ENCODE measurements at places on chromosomes 6 and 20.

DNA sequence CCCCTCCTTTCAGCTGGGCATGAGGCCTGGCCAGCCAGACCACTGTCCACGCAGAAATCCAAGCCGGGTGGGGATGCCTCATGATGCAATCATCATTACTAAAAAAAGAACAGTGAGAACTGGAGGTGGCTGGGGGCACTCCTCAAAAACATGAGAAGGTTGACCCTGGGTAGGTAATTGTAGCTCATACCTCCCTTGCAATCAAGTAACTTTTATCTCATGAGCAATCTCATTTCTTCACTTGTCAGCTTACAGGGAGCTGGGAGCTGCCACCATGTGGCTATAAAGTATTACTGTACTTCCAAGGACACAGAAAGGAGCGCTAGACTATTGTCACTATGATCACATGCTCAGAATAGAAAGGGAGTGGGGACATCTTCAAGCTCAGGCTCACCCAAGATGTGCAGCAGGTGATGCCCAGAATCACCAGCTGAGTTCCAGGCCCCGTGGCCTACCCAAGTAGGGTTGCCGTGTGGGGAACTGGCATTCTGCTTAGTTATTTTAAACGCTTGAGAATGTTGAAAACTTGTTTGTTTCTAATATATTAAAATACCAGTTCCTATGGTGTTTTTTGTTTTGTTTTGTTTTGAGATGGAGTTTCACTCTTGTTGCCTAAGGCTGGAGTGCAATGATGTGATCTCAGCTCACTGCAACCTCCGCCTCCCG, 3.0 kb upstream of the CDH26 start:
- DNase-seq: no peak

DNA sequence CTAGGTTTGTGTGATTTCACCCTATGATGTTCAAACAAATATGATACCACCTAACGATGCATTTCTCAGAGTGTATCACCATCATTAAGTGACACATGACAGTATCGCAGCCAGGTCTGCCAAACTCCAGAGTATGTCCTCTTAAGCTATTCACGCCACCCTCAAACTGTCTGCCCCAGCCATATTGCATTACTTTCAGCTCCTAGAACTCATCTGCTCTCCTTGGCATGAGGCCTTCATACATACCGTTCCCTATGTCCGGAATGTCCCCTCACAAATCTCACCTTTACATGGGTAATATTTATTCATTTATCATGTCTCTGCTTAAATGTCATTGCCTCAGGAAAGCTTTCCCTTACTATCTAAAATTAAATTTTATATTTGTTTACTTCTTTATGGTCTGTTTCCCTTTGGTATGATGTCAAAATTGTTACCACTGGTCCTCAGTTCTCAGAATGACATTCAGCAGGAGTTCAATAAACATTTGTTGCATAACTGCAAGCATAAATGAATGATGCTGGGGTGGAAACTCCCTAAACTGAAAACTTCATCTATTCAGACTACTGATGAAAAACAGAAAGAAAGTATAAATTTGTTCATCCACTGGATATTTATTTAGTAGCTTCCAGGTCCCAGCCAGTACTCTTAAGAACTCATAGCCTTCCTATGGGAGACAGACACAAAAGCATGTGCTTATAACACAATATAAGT, 3.2 kb downstream of the SESN1 start:
- DNase-seq: no peak

GRCh38 chr6:53658992-53659391, 6.6 kb downstream of the KLHL31 start:
- DNase-seq: no peak

DNA sequence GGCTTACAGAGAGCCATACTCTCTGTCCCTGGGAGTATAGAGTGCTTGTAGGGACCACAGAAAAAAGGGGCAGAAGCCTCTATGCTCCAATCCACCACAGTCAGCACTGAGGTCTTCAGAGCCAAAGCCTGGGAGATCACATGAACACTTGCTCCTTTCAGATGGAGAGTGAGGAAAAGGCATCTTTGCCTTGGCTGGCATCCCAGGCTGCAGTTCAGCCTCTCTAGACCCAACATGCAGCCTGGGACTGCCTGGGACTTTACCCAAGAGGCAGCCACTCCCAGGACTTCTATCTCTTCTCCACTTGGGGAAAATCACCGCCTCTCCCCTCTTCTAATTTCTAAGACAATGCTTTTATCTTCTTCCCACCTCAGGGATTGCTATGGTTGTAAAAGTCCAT, 46.5 kb upstream of the MYLIP start:
- no peak for DNase-seq

GRCh38 chr6:13262302-13263230, 65.8 kb downstream of the TBC1D7 start:
- no peak for DNase-seq

GRCh38 chr6:119161438-119161837, 83.0 kb upstream of the FAM184A start:
- DNase-seq: no peak

- DNase-seq: no peak
These were observed 3.1 kb upstream of the CEBPB start for GRCh38 chr20:50187403-50188051.

DNA sequence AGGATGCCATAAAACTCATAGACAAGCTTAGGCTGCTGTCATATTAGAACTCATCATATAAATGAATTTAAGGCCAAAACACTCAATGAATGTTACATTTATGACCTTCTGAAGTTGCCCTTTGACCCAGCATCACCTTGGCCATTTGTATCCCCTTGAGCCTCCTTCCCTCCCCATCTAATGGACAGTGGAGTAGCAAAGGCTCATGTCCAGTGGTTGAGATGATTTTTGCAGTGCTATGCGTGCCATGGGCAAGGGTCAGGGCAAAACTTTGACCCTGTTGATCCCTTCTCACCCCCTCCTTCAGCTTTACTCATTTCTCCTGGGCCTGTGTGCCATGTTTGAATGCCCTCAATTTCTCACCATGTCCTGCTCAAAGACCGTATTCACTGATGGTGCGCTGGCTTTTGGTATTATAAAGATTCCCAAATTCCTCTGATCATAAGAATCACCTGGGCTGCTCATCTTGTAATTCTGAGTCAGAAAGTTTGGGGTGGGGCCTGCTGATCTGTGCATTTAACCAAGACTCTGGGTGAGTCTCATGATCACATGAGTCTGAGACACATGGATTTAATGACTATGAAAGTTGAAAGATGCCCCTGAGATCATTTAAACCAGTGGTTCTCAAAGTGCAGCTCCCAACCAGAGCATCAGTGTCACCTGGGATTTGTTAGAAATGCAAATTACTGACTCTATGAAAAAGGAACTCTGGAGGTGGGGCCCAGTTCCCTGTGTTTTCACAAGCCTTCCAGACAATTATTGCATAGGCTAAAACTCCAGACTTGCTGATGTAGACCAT, 57.5 kb upstream of the IL20RA start:
- DNase-seq: no peak

GRCh38 chr6:33547499-33547898, 32.6 kb downstream of the BAK1 start:
- DNase-seq: no peak

DNA sequence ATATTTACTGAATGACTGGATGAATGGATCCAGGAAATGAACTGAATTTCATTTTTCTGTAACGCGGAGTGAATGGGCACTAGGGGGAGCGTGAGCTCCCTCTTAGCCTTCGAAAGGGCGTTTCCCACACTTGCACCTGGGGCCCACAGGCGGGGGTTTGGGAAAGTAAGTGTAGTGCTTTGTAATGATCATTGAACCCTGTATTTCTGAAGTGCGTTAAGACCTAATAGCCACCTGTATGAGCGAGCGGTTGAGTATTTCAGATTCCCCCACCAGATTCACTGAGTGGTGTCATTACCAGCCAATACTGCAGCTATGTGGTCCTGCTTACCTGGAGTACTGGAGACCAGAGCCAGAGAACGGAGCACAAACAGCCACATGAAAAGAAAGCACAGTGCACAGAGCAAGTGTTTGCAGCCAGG, 10.5 kb downstream of the SYTL3 start:
- DNase-seq: no peak

DNA sequence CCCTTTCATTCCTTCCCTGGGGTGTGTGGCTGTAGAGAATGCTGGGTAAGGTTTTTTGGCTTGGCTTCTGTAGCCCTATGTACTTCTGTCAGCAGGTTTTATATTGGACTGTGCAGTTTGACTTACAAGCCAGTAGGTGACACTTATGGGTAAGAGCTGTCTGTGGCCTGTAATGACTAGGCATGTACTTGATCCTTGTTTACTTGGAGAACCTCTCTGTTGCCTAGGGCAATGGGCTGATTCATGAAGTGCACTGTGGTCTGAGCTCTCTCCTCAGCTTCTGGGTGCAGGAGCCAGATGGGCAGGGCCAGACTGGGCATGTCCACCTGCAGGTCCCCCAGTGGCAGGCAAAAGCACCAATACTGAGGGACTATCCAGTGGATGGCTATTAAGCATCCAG, 544.6 kb downstream of the ADGRB3 start:
- no peak for DNase-seq

GRCh38 chr6:152673236-152673635, 24.5 kb upstream of the MYCT1 start:
- no peak for DNase-seq

DNA sequence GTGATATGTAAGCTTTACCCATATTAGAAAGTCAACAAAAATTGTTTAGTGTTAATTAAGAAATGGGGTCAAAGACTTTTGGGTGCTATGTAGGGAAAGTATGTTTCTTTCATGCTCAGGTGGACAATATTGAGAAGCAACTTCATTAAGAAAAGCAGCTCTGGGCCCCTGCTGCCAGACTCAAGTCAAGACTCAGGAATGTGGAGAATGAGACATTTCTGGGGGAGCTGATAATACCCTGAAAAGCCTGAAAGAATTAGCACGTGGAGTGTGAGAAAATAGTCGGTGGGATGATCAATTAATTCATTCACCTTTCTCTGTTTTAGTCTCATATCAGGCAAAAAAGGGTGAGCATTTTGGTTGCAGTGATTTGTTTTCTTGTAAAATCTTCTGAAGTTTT, 175.1 kb upstream of the IMPG1 start:
- no peak for DNase-seq

- DNase-seq: no peak
These were observed 52.1 kb downstream of the TRAF3IP2 start for GRCh38 chr6:111553580-111553979.

DNA sequence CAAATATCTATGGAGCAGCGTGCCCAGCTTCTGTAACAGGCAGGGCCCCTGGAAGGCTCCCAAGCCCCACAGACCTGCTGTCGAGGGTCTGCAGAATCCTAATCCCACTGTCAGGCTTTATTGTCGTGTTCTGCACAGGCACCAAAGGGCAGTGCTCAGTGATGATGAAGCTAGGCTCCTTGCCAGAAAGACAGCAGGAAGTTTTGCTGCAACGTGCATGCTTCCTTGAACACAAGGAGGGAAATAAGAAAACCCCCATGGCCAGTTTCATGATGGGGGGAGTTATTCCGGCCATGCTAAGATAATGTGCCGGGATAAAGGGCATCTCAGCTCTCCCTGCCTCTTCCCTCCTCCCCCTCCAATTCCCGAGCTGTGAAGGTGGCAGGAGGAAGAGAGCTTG, 109.4 kb upstream of the KCNG1 start:
- DNase-seq: no peak

GRCh38 chr20:53748821-53749421, 155.3 kb upstream of the ZNF217 start:
- DNase-seq: no peak

GRCh38 chr6:39227476-39227875, 1.8 kb downstream of the KCNK5 start:
- no peak for DNase-seq

- no peak for DNase-seq
These were observed 96.6 kb downstream of the CDKAL1 start for GRCh38 chr6:20630617-20631548.

DNA sequence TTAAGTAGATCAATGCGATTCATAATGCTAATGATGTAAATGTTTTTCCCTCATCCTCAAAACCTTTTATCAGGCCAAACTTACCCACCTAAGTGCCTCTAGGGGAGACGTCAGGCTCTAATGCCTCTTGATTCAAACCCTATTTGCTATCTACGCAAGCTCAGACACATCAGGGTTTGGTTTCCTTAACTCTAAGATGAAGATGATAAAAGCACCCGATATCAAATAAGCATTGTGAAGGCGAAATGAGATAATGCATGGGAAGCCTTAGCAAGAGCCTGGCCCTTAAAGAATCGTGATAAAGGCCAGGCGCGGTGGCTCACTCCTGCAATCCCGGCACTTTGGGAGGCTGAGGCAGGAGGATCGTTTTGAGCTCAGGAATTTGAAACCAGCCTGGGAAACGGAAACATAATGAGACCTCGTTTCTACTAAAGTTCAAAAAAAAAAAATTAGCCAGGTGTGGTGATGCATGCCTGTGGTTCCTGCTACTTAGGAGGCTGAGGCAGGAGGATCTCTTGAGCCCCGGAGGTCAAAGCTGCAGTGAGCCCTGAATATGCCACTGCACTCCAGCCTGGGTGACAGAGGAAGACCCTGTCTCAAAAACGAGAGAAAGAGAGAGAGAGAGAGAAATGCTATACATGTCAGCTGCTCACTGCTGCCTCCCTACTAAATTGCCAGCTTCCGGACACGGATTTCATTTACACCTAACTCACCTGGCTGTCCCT, 13.5 kb downstream of the CNKSR3 start:
- no peak for DNase-seq

DNA sequence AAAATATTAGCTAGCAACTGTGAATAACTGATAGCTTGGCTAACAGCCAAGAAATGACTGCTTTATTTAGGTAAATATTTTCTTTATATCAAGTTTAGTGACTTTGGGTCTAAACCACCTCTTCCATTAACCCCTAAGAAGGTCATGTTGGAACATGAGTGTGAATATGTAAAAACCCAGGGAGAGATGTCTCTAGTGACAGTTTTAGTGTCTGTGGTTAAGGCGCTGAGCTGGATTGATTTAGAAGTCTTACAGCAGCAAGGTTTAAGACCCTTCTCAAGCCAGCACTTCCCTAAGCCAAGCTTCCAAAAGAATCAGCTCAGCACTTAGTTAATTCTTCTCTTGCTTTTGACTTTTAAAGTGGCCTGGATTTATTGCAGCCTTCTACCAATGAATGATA, 11.4 kb upstream of the SIRT5 start:
- DNase-seq: no peak

DNA sequence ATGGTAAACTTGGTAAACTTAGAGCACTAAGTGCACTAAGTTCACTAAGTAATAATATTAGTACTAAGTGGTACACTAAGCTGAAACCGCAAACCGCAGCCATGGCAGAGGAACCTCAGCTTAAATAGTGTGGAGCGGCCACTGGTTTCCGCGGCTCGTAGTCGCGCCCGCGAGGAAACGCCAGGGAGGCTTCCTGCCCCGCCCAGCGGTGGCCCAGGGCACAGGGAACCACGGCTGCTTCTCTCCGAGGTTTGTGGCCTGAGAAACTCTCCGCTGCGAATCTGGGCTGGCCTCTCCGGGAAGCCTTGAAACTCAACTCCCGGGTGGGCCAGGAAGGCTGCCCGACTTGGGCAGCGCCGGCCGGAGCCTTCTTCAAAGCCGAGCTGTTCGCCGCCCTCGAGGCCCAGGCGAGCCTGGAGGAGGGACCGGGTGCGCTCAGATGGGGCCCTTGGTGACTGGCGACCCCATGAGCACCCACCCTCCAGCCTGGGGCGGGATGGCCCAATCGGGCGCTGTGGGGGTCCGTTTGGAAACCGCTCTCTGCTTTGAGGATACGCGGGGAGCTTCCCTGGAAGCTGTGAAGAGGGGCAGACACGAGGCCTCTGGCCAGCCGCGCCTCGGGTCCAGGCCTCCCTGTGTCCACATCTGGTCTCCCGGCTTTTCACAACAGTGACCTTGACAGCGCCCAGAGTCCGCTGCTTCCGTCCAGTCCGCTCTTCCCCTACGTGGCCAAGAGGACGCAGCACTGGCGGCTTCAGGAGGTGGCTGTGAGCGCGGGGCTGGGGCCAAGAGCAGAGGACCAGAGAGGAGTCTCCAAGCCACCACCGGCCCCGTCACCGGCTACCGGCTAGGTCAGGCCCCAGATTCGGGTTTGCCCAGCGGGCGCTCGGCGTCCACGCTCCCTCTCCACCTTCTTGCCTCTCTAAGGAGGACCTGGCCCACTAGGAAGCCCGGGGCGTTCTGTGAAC, 25.4 kb upstream of the HLA-E start:
- DNase-seq: peak; percentile 39

Data from activated CD8-positive, alpha-beta memory T cell treated with anti-CD3 and anti-CD28 coated beads for 4 hours (primary cell).